ENCODE measurements at places on chromosomes 3 and 15.

GRCh38 chr3:73609315-73609641 is 15.5 kb downstream of the PDZRN3 start:
- no peak for DNase-seq

GRCh38 chr3:47647550-47647949 is 68.9 kb upstream of the CSPG5 start:
- no peak for DNase-seq

- DNase-seq = no peak
Observed at GRCh38 chr3:145780301-145780700, 380.7 kb downstream of the PLOD2 start.

GRCh38 chr15:68821190-68821840 is 620 bp upstream of the ANP32A start:
- DNase-seq = no peak

DNA sequence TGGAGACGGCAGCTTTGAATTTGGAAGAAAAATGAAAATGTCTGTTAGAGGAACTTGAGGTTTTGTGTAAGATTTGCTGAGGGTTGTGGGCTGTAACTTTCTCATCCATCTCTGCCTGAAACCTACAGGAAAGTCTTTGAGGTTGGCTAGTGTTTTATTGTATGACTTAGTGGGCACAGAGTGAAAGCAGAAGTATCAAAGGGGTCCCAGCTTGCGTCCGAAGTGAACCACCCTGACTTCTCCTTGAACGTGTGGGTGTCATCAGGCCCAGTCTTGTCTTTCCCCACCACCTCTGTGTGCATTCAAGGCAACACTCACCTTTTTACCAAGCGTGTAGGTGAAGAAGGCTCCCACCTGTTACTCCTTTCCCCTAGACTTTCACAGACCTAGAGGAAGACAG is 682.1 kb upstream of the CFAP20DC start:
- DNase-seq = no peak

- no peak for DNase-seq
Observed at GRCh38 chr15:89018207-89018606, 70.0 kb upstream of the ABHD2 start.

Data from stimulated activated CD4-positive, alpha-beta T cell treated with anti-CD3 and anti-CD28 coated beads, TNF-alpha, amount 100 ng/mL, for 1 hour (primary cell).